ENCODE measurements at places on chromosomes 2 and 18. TPM values are rescaled to one million over a fixed set of nuclear protein-coding genes. Genes with fewer than 3 reads are reported as not detected.

Gene GALR1
- not detected for total RNA-seq

Gene FSIP2
- total RNA-seq = under 0.01 TPM

Gene TRIM43
- total RNA-seq = not detected

Gene POTEJ
- total RNA-seq = not detected

Gene OXER1
- not detected for total RNA-seq

Gene NETO1
- total RNA-seq = 0.36 TPM

Gene MC5R
- total RNA-seq = not detected

Gene CCL20
- total RNA-seq = not detected

Measured in IMR-90 (cell line).